CD4-positive, alpha-beta T cell treated with Interleukin-4 for 1 hour (primary cell): ENCODE measurements at places on chromosomes 11 and 22.

DNA sequence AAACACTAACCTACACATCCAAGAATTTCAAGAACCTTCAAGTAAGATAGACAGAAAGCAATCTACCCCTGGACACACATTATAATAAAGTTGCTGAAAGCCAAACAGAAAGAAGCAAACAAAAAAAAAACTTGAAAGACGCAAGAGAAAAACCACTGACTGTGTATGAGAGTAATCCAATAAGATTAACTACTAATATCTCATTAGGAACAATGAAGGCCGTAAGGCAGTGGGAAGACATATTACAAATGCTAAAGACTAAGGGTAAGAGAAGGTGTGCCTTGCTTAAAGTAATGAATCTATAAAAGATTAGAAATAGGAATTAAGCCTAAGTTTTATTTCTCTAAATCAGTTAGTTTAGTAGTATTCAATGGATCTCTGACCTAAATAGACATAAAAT, 1109.1 kb downstream of the JRKL start:
- no peak for DNase-seq

- DNase-seq, result no peak
These were observed 23.5 kb downstream of the IRAG1 start for GRCh38 chr11:10670099-10670498.

DNA sequence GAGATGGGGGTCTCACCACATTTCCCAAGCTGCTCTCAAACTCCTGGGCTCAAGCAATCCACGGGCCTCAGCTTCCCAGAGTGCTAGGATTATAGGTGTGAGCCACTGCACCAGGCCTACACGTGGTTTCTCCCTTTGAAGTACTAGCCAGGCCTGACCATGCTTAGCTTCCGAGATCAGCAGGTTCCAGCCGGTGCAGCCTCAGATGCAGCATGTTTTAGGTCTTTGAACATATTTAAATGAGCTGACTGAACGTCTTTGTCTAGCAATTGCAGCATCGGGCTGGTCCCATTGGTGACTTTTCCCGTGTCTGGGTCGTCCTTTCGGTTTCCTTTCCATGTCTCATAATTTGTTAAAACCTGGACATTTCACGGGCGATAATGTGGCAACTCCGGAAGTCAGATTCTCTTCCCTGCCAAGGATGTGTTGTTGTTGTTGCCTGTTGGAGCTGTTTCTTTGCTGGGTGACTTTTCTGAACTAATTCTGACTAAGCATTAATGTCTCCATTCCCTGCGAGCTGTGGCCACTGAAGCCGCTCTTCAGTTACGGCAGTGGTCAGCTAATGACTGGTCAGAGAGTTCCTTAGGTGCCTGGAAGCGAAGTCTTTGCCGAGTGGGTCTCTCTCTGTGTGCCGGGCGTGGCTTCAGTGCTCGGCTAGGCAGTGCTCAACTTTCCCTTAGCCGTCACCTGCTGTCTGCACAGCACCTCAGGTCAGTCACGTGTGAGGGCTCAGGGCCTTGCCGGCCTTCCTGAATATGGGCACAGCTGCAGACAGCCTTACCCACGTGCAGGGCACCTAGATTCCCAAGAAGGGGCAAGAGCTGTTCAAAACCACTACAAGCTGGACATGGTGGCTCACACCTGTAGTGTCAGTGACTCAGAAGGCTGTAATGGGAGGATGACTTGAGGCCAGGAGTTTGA, 3.8 kb upstream of the CYP2D6 start:
- DNase-seq, result no peak

DNA sequence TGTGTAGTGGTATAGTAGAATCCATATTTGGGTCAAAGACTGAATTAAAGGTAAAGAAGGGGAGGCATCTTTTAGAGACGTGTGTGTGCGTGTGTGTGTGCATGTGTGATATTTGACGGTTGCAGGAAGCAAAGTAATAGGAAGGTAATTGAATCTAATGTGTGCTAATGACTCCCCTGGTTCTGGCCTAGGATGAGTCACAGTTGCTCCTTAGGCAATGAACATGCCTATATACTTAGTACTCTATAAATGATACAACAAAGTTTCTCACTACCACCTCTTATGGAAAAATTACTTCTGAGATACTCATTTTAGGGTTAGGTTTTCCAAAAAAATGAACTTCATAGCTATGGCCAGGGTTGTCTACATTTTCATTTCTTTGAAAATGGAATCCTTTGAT, 409.6 kb downstream of the GUCY1A2 start:
- DNase-seq, result no peak

DNA sequence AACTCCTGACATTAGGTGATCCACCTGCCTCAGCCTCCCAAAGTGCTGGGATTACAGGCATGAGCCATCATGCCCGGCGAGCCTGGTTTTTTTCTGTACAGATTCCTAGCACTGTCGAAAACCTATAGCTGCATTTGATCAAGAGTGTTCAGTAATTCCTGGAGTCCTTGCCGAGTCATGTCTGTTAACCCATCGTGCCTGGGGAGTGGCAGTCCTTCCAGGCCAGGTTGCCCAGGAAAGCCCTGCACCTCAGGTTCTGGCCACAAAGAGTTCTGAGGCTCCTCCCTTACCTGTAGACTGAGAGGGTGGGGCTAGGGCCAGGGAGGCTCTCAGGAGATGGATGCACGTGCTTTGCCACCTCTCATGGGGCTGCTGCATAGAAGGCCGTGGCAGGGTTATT, 17.0 kb downstream of the YDJC start:
- DNase-seq, result no peak

GRCh38 chr11:114308689-114309089, 12.5 kb downstream of the NNMT start:
- DNase-seq, result no peak

DNA sequence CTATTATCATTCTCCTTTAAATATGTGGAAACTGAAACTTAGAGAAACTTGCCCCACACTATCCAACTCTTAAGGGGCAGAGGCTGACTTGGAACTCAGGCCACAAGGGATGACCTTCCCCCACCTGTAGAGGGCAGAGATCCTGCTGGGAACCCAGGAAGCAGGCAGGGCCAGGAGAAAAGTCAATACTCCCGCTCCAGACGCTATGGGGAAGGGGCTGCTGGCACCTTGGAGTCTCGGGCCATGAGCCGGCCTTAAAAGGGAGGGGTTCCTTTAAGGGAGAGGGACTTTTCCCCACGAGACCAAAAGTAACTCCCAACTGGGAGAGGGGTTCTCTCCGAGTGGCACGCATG, 620 bp upstream of the ANO5 start:
- no peak for DNase-seq

GRCh38 chr11:61682906-61683675, 2.9 kb downstream of the DAGLA start:
- DNase-seq, result no peak

GRCh38 chr11:76207642-76208401, 1.5 kb upstream of the WNT11 start:
- DNase-seq, result peak; percentile 74

DNA sequence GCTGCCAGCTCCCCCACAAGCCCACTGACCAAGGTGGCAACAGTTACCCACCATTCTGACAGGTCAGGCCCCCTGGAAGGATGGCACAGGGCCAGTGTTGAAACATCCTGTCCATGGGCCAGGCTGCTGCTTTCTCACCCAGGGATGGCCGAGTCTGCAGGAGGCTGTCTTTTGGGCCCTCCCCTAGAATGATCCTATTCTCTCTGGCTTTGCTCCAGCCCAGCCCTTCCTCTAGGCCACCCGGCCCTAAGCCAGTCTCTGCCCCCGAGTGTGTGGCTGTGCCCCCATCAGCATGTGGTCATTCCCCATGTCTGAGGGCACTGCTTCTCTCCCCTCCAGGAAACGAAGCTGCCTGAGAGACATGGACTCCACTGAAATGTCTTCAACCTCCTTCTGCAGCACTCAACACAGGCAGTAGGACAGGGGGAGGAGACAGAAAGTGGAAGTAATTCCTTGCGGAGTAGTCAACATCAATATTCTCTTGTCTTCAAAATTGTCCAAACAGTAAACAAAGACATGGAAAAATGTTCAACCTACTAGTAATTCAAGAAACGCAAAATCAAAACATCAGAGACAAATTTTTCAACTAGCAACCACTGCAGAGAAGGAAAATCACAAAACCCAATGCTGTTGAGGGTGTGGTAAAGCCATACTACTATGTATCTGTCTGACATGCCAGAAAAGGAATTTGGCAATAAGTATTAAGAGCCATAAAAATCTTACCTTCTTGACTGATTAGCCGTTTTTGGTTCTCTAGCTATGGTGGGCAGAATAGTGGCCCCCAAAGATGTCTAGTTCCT, 5.1 kb upstream of the SCARF2 start:
- no peak for DNase-seq

- DNase-seq, result no peak
These were observed 89.5 kb downstream of the TRIM44 start for GRCh38 chr11:35752115-35752514.
